ENCODE measurements at places on chromosomes 1 and 21. TPM values are rescaled to one million over a fixed set of nuclear protein-coding genes. Genes with fewer than 3 reads are reported as not detected.

RBP7 gene
- 0.68 TPM for total RNA-seq

HSD3B2 gene
- not detected for total RNA-seq

SMIM1 gene
- total RNA-seq: 0.82 TPM

GNG4 gene
- total RNA-seq: not detected

DNM3 gene
- total RNA-seq: 3.4 TPM

PIK3R3 gene
- 10.9 TPM for total RNA-seq

AADACL4 gene
- not detected for total RNA-seq

GMEB1 gene
- 12.0 TPM for total RNA-seq

RXRG gene
- total RNA-seq: not detected

ASPM gene
- 11.3 TPM for total RNA-seq

FAM177B gene
- total RNA-seq: not detected

MX1 gene
- 18.4 TPM for total RNA-seq

HES2 gene
- total RNA-seq: 41.8 TPM

HDAC1 gene
- 166 TPM for total RNA-seq

RAP1GAP gene
- total RNA-seq: not detected

CYP4X1 gene
- not detected for total RNA-seq

LENEP gene
- not detected for total RNA-seq

SEMA4A gene
- total RNA-seq: 0.93 TPM

RASSF5 gene
- 1.1 TPM for total RNA-seq

FCRL6 gene
- total RNA-seq: not detected

NUP210L gene
- total RNA-seq: not detected

SH3D21 gene
- 4.0 TPM for total RNA-seq

CD34 gene
- 307 TPM for total RNA-seq

CATSPERE gene
- total RNA-seq: 2.3 TPM

TNFAIP8L2 gene
- not detected for total RNA-seq

RHBDL2 gene
- total RNA-seq: not detected

PPFIA4 gene
- 0.29 TPM for total RNA-seq

PEX14 gene
- total RNA-seq: 19.2 TPM

TMEM200B gene
- total RNA-seq: 0.41 TPM

ZNF670 gene
- total RNA-seq: 4.0 TPM

F3 gene
- 35.4 TPM for total RNA-seq

IFNLR1 gene
- 0.39 TPM for total RNA-seq

SLAMF7 gene
- not detected for total RNA-seq

FCER1G gene
- not detected for total RNA-seq

CD160 gene
- not detected for total RNA-seq

KCNH1 gene
- total RNA-seq: 2.9 TPM

IQGAP3 gene
- total RNA-seq: 5.7 TPM

ZFYVE9 gene
- 18.1 TPM for total RNA-seq

EPHX1 gene
- 26.1 TPM for total RNA-seq

LGR6 gene
- total RNA-seq: not detected

CFHR1 gene
- not detected for total RNA-seq

FAM43B gene
- 0.10 TPM for total RNA-seq

All from glomerular endothelial cell (primary cell).